ENCODE measurements at places on chromosomes 16 and 17.

- no peak for DNase-seq
Measured at GRCh38 chr17:67717192-67717623, 528 bp upstream of the NOL11 start.

DNA sequence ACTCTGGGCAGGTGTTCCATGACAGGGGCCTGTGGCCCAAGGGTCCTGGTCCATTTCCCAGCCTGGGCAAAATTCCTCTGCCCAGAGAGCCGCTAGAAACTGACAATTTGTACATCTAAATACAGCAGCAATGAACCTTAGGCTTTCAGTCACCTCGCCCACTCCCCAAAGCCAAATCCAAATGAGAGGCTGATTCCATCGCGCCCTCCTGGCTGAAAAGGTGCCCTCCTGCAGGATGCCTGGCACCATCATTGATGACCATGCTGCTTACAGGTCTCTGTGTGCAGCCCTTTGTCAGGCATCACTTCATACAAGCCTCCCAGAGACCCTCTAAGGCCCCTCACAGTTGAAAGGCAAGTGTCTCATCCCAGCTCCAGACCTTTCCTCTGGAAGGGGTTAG lies 114.7 kb downstream of the C16orf78 start:
- DNase-seq, result no peak

DNA sequence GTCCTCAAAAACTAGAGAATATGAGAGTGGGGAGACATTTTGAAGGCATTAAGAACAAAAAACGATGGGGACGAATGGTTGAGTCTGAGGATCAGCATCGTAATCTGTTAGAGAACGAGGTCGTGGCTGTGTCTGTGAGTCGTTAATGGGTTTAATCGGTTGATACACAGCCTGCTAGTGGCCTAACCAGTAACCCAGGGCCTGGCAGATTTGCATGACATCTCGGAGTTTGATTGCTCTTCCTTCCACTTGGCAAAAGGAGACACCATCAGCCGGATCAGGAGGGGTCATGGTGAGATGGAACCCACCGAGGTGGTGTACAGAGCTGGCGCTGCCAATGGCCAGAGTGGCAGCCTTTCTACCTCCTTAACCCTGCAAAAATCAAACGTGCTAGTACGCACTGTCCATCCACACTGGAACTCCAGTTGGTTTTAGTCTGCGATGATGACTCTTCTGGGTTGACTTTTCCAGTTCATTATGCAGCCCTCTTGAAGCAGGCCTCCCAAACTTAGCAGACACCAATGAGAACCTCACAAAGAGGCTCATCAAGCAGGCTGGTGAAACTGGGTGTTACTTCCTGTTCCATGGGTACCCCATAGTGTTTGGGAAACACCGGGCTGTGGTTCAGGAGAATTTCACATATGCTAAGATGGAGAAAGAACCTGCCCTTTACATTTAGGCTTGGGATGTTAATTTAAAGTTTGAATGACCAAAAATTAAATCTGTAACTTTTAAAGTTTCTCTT lies 4.1 kb downstream of the HS3ST3B1 start:
- no peak for DNase-seq

DNA sequence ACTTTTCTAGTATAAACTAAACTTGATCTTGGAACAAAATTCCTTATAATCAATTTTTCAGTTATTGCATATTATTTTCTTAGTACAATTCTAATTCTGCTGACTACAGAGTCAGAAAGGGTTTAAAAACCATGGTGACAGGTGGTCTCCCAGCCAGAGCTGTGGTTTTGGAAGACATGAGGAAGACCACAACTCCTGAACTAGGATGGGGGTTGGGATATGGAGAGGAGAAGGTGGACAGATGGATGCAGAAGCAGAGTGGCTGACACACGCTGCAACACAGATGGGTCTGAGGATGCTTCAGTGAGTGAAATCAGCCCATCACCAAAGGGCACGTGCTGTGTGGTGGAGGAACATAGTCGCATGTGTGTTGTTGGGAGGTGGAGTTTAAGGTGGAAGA lies 187.7 kb downstream of the LGALS9B start:
- DNase-seq, result no peak

DNA sequence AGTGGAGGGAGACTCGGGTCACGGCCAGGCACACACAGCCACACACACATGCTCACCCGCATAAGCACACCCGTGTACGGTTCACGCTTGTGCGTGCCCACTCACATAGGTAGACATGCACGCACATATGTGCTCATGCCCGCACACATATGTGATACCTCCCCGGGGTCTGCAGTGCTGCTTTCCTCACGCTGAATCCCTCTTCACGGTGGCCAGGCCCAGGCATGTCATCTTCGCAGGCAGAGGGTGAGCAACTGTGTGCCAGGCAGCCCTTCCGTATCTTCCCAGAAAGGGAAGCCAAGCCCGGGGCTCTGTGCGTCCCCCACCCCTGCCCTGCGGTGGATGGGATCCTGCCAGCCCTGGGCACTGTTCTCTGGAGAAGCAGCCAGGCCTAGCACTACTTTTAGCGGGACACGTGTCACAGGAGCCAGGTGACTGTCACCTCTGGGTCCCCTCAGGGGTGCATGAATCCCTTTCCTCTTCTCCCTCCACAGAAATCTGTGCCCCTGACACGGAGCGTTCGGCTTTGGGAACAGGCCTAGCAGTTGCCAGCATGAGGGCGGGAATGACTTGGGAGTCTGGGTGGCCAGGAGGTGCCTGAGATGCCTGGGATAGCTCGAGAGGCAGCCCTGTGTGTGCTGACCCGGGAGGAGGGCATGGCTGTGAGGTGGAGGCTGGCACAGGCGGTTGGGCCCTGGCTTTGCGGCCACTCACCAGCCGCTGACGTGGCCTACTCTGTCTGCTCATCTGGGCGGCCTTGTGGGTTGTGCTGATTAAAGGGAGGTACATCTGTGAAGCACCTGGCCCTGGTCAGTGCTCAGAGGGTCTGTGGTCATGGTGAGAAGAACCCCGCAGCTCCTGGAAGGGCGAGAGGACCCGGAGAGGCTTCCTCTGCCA lies 47.5 kb downstream of the BAIAP2 start:
- DNase-seq, result no peak

GRCh38 chr17:19978209-19978802 lies 678 bp upstream of the AKAP10 start:
- no peak for DNase-seq

GRCh38 chr17:61253362-61253761 lies 146.3 kb upstream of the TBX2 start:
- no peak for DNase-seq

- DNase-seq, result peak; percentile 35
Measured at GRCh38 chr17:68906638-68907037, 48.6 kb downstream of the ABCA8 start.

- no peak for DNase-seq
Measured at GRCh38 chr17:7557775-7558543, 591 bp upstream of the TNFSF13 start.

GRCh38 chr16:12160815-12161550 lies 184.4 kb downstream of the SNX29 start:
- no peak for DNase-seq

DNA sequence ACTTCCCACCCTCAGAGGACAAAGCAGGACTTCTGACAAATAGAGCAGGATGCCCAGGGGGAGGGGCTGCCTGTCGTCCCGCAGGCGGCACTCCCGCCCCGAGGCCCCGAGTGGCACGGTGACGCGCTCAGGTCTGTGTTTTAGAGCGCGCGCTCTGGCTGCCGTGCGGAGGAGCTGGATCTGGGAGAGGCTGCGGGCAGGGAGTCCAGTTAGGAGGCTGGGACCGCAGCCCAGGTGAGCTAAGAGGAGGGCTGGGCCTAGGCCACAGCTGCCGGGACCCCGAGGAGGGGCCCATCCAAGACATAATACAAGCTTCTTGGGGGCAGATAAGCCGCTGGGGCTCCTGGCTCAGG lies 6.4 kb downstream of the DOC2A start:
- DNase-seq, result no peak
